ENCODE measurements at places on chromosomes 1 and 21.

DNA sequence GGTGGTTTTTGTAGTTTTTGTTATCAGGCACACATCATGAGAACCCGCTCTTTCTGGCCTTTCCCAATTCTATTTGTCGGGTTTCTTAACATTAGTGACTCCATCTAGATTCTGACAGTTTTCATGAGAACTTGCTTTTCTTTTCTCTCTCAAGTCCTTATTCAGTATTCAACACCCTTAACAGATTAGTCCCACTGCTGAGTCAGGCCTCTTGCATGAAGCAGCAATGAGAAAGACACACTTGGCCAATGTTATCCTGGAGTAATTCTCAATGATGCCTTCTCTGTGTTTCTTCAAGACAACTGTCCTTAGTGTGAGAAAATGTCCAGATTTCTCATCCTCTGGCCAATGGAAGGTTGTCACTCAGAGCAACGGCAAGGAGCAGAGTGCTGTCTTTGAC, 11.3 kb downstream of the FMO2 start:
- no peak for DNase-seq

- DNase-seq: no peak
Observed at GRCh38 chr1:79614762-79615161, 608.2 kb upstream of the ADGRL4 start.

DNA sequence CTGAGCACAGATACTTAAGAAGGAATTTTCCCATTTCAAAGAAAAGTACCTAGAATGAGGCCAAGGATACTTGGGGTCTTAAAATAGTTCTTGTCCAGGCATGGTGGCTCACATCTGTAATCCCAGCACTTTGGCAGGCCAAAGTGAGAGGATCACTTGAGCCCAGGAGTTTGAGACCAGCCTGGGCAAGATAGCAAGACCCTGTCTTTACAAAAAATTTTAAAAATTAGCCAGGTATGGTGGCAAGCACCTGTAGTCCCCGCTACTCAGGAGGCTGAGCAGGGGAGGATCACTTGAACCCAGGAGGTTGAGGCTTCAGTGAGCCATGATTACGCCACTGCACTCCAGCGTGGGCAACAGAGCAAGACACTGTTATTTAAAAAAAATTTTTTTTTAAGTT, 29.0 kb downstream of the NFYC start:
- no peak for DNase-seq

DNA sequence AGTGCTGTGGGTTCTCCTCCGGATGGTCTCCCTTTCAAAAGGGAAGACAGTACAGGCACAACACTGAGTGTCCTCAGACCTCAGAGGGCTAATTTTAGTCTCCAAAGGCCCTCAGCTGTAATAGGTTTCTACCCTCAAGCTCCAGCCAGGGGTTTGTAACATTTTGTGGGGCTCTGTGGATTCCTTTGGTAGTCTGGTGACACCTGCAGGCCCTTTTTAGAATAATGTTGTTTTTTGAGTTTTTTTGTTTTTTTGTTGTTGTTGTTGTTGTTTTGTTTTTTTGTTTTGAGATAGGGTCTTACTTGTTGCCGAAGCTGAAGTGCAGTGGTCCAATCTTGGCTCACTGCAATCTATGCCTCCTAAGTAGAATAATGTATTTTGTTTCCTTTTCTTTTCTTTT, 15.0 kb upstream of the TMEM201 start:
- no peak for DNase-seq

DNA sequence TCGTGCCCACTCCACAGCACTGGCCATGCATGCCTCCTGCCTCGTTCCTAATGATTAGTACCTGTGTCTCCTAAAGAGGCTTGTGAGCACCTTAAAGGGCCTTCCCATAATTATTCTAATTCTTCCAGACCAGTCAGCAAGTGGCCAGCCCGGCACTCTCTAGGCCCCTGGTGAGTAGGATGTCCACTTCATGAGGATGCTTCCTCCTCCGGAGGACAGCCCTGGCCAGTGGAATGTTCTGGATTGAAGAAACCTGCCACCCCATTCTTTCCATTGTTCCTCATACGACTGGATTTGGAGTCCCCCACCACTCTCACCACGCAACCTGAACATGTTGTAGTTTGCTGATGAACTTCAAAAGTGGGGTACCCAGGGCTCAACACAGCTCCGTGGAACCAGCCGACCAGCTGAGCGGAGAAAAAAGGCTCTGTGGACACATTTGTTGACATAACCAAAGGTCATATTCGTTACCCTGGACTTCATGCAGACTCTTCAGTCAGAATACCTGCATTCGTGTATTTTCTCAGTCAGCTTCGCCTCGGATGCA, 46.7 kb upstream of the LBR start:
- no peak for DNase-seq

- DNase-seq: no peak
Observed at GRCh38 chr1:63920154-63921117, 146.6 kb downstream of the ROR1 start.

- DNase-seq: no peak
Observed at GRCh38 chr1:39174390-39175081, 30.0 kb upstream of the MACF1 start.

DNA sequence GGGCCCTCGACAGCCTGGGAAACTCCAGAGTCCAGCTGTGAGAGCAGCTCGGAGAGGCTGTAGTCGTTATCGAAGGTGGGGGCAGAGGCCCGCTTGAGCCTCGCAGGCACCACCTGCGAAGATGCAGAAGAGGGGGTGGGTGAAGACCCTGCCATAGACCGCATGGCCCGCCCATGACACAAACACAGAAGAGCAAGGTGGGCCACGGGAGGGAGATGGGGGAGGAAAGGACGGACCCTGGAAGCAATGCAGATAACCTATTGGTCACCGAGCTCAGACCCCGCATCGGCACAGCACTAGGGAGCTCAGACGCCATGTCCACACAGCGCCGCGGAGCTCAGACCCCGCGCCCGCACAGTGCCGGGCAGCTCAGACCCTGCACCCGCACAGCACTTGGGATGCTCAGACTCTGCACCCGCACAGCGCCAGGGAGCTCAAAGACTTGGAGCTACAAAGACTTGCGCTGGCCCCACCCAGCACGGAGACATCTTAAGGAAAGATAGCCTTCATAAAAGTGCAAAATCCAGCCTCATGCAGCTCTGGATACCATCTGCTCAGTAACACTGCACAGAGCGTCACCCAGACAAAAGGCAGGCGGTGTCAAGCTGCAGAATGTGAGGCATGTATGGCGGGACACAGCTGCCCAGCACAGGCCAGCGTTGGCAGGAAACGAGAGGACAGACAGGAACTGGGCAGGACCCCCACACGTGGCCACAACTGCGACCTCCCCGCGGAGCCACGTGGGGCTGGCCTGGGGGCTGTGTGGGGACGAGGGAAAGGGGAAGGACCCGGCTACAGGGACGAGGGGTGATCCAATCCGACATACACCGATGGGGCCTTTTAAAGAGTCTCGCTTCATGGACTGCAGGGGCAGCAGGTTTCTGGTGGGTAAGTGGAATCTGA, 22.6 kb downstream of the RIPK4 start:
- no peak for DNase-seq

DNA sequence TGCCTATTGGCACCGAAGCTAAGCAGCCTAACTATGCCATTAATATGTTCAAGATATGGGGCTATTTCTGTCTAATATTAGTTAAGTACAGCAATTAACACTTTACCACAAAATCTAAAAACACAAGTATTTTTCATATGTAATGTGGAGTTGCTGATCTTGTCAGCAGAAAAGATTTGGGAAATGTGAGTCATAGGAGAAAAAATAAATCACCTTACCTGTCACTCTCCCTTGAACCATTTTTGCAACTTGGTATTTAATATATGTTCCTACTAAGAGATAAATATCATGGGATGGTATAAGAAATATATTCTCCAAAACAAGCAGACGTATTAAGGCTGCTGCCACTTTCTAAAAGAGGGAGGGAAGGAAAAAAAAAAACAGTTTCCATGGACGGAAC, 17.0 kb downstream of the NUP210L start:
- no peak for DNase-seq

GRCh38 chr1:114043054-114043453, 63.8 kb downstream of the OLFML3 start:
- DNase-seq: no peak

- no peak for DNase-seq
Observed at GRCh38 chr1:150243003-150243402, 7.1 kb upstream of the ANP32E start.

DNA sequence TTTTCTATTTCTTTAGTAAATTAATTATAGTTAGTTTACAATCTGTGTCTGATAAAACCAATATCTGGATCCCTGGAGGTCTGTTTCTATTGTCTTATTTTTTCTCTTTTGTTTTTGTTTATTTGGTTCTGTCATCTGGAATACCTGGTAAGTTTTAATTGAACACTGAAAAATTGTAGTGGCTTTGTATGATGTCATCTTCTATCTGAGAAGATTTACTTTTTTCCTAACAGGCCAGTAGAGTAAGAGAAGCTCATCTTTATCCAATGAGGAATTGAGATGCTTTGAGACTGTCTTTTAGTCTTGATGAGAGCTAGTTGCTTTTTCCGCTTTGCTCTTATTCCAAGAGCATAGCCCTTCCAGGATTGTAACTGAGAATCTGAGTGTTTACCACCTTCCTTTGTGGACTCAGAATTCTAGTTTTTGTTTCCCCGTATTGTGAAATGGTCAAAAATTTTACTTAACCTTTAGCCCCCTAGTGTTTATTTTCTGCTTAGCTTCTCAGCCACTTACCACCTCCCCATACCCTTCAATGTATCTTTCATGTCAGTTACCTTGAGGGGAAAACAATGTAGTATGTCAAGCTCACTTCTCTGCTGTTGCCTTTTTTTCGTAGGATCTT, 25.0 kb downstream of the PTGFRN start:
- no peak for DNase-seq

- no peak for DNase-seq
Observed at GRCh38 chr1:42941640-42942330, 16.9 kb downstream of the SLC2A1 start.

GRCh38 chr1:236759252-236759859, 35.7 kb upstream of the MTR start:
- peak; percentile 45 for DNase-seq

DNA sequence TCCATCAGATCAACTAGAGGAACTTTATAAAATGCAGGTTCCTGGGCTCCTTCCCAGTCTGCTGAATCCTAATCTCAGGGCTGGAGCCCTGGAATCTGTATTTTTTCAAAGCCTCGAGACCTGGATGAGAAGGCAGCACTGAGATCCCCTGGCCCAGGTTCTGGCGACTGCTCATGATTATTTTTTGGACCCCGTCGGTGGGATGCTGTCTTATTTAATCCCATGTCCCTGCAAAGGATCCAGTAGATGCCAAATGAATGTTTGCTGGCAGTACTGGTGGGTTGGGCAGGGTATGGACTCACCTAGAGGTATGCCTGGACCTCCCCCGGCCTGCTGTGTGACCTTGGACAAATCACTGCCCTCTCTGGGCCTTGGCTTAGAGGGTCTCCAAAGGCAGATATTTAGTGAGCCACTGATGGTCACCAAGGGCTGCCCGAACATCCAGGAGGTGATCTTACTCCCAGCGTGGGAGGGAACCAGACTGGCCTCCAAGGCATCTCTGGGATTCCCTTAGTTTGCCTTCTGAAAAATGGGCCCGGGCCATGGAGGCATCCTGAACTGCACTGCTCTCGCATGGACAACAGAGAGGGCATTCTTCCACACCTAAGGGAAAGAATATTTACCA, 91.6 kb upstream of the RUNX3 start:
- no peak for DNase-seq

- DNase-seq: no peak
Observed at GRCh38 chr21:33053951-33054350, 16.0 kb upstream of the OLIG1 start.

DNA sequence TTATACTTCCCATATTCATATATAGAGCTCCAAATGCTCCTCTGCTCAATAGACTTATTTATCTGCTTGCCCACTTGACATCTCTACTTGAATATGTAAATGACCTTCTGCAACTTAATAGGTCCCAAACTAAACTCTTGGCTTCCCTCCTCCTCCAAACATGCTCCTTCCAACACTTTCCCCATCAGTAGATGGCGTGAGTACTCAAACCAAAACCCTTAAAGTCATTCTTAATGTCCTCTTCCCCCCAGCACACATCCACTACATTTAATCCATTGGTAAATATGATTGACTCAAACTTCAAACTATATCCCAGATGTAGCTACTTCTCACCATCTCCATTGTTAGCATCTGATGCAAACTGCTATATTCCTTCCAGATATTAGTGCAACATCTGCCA, 48.5 kb upstream of the PBX1 start:
- DNase-seq: no peak

- DNase-seq: no peak
Observed at GRCh38 chr1:154431586-154432373, 26.6 kb downstream of the IL6R start.

DNA sequence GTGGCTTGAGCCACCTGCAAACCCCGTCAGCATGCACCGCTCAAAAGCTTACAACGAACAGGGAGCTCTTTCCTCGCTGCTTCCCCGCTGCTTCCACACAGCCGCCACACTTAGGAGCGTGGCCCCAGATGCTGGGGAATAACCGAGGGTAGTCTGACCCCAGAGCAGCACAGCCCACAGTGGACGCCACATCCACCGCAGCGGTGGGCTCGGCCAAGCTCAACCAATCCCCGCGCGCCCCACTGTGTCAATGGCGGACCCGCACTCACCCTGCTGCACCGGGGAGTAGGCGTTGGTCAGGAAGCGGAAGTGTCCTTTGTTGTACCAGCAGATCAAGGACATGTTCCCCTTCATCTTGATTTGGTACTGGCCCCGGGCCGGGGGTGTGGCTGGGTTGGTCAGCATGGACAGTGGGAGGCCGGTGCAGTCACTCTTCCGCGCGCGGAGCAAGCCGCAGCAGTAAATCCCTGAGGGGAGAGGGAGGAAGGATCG, 93.5 kb downstream of the PGBD5 start:
- DNase-seq: peak; percentile 20

- no peak for DNase-seq
Observed at GRCh38 chr1:36608272-36608671, 125.6 kb upstream of the CSF3R start.

DNA sequence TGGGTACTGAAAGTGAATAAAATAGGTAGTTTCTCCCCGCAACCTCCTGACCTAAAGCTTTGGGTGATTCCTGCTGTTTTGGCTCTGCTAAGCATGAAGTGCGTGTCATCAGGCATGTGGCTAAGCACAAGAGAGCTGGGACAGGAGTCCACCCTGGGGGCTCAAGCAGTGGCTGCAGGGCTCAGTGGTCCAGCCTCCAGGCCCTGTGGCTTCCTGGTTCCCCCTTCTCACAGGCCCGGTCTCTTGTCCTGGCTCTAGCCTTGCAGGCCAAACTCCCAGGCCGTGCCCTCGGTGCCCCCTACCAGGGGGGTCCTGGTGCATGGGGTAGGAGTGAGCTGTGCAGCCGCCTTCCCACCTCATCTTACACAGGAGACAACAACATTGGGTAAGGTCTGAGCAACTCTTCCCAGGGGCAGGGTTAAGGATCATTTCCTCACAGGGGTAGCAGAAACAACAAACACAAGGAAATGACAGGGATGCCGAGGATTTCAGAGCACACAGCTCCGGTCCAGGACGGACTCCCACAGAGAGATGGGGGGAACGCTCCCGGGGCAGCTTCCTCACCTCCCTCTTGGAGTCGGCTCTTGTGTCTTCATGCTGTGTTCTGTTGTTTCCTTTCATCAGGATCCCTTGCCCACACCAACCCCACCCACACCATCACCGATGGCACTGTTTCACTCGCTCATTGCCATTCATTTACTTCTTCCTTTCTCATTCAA, 19.8 kb upstream of the SLC2A1 start:
- DNase-seq: no peak

- DNase-seq: no peak
Observed at GRCh38 chr21:23951251-23951650, 1656.0 kb downstream of the MRPL39 start.

Measured in neuronal stem cell (in vitro differentiated cells).